Fibroblast of skin of scalp (primary cell): ENCODE measurements at places on chromosomes 4 and X.

GRCh38 chrX:107677909-107678308, 49.6 kb downstream of the PRPS1 start:
- no peak for DNase-seq

GRCh38 chrX:124035657-124036056, 74.2 kb downstream of the STAG2 start:
- DNase-seq, result no peak

- peak; percentile 62 for DNase-seq
Observed at GRCh38 chr4:57083090-57083489, 27.1 kb downstream of the IGFBP7 start.

GRCh38 chr4:183507925-183508696, 3.3 kb downstream of the ING2 start:
- no peak for DNase-seq

GRCh38 chrX:19683817-19684216, 168.5 kb upstream of the MAP3K15 start:
- DNase-seq, result no peak

GRCh38 chr4:132542228-132542627, 606.9 kb upstream of the PCDH10 start:
- DNase-seq, result no peak

- DNase-seq, result no peak
Observed at GRCh38 chr4:1192493-1193205, 20.3 kb upstream of the SPON2 start.

GRCh38 chr4:168529257-168529656, 32.4 kb downstream of the PALLD start:
- DNase-seq, result no peak

DNA sequence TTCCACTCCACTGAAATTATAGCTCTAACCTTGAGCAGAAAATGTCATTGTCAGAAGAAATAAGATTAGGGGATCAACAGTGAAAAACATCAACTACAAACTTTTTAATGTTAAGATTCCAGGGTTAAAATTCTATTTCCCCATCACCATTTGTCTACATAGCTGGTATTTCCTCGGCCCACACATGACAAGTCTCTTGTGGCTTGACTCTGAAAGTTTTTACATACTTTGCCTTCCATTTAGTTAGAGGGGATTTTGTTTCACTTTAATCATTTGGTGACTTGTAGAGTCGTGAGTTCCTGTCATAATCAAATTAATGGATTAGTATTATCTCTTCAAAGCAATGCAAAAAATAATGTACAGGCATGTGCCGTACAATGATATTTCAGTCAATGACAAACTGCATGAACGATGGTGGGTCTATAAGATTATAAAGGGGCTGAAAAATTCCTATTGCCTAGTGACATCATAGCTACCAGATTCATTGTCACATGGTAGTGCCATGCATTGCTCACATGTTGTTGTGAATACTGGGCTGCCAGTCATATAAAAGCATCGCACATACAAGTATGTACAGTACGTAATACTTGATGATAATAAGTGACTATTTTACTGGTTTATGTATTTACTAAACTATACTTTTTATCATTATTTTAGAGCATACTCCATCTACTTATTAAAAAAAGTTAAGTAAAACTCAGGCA, 72.0 kb downstream of the ING2 start:
- DNase-seq, result peak; percentile 8

GRCh38 chr4:102399021-102399420, 53.7 kb upstream of the SLC39A8 start:
- no peak for DNase-seq

DNA sequence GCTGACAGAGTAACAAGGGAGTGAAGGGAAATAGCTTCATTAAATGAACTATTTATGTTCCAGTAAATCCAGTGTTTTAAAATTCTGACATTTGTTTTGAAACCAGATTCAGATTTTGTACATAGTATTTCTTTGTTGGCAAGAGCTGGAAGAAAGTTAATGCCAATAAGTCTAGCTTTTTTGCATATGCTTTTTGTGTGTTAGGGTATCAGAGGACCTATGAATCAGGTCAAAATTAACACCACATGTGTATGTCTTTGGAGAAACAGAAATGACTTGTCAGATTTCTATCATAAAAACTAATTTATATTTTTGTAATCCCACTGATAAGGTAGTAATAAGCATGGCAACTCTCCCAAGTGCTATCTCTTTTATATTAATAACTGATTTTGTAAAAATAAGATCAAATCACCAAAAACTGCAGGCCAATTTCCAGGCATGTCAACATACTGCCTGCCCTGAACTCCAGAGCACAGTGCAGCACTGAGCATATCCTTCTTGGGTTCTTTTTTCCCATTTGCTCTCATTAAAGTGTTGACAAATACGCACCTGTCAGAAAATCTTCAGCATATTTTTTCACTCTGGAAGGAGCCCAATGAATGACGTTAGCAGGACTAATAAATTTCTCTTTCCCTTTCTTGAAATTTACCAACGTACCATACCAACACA, 65.5 kb downstream of the SH3RF1 start:
- no peak for DNase-seq

DNA sequence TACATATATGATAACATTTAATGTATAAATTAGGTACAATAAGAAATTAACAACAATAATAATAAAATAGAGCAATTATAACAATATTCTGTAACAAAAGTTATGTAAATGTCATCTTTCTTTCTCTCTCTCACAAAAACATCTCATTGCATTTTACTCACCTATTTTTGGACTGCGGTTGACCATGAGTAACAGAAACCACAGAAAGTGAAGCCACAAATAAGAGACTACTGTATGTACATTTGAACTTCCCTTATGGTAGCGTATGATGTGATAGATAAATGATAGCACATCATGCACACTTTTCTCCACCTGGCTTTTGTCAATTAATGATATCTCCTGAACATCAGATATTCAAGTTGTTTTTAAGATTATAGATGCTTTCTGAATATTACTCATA, 80.5 kb downstream of the HNRNPD start:
- no peak for DNase-seq

DNA sequence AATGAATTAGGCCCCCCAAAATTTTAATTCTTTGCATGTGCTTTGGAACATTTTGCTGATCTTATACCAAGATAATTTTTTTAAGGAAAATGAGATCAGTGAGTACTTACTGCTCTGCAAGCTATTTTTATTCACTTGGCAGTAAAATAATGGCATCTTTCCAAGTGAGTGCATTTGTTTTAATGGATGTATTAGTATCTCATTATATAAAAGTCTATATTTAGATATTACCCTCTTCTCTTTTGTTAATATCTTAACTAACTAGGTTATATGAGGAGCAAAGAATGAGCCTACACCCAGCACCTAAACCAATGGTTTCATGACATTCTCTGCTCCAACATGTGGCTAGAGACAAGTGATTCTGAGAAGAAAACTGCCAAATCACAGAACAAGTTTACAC, 21.1 kb upstream of the ARAF start:
- no peak for DNase-seq

GRCh38 chr4:48315728-48316630, 25.4 kb upstream of the SLAIN2 start:
- peak; percentile 77 for DNase-seq

DNA sequence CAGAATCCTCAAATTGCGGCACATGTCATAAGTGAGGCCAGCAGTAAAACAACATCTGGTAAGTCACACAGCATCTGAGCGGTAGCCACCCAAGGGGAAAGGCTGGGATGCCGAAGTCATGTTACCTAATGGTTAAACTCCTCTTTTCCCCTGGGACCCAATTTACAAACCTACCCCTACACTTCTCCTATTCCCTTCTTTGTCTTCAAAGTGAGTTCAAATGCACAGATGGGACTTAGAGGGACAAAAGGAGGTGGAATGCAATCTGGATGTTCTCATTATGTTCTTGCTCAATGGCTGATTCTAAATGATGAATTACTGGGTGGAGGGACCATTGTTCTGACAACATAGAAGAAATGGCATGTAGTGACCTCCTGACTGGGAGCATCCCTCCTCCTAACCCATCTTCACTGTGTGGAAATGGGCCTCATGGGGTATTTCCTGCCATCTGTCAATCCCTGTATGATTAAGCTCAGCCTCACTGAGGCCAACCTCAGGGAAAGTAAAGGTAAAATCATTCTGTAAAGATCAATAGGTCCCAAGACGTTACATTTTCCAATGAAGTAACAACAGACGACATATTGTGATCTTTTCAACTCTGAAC, 8.5 kb downstream of the CD40LG start:
- no peak for DNase-seq

DNA sequence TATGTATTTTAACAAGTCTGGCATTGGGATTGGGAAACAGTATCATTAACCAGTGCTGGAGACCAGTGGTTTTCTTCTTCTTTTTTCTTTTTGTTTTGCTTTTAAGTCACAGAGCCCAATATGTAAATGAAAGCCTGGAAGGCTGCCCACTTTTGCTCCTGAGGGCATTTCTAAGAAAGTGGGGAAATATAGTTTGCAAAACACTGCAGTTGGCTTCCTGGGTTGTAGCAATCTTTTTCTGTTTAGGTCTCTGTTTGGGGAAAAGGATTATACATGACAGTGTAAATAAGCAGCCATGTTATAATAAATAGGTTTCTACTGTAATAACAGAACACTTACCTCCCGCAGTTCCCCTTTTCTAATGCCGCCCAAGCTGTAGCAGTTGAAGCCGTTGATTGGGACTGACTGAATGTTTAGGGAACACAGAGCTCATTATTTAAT, 105.5 kb downstream of the TMEM164 start:
- peak; percentile 21 for DNase-seq

DNA sequence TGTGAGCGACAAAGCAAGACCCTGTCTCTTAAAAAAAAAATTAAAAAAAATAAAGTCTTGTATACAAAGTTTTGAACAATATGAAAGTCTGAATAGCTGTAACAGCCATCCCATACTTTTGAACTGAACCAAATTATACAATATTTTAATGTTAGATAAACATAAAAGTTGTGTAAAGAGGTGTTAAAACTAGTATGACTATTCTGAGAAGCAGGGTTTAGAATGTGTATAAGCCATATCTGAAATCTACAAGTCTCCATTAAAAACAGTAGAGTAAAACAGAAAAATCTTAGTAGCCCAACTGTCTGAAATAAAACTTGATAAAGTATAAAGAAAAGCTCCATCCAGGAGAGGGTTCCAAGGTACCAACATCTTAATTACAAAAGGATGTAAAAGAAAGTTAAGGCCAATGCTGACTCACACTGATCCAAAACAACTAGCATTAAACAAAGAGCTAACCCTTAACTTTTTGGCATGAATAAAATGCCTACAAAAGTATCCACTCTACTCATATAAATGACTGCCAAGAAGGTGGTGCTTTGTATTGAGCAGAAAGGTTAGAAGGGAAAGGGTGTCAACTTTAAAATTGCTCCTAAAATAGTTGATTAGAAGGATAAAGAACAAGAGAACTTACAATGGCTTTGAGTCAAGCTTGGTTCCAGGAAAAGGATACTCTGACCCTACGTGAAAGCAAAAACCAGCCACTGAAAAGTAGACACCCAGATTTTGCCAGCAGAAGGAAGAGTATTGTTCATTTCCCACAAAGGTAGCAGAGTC, 18.5 kb downstream of the CNOT6L start:
- no peak for DNase-seq

DNA sequence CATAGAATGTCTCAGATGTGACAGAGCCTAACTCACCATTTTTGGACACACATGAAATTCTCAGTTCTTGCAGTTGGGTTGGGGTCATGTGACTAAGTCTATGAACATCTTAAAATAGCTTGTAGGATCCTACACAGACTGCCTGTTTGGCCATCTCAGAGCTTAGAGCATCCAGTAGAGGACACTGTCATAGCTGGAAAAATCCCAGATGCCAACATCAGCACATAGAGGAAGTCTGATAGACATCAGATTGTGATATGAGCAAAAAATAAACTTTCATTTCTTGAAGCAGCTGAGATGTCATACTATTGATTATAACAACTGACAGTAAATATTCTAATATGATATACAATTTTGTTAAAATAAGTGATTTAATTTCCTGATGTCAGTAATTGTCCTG, 207.1 kb downstream of the TRAM1L1 start:
- DNase-seq, result no peak

GRCh38 chr4:58776627-58777026, 1666.4 kb upstream of the IGFBP7 start:
- peak; percentile 74 for DNase-seq

DNA sequence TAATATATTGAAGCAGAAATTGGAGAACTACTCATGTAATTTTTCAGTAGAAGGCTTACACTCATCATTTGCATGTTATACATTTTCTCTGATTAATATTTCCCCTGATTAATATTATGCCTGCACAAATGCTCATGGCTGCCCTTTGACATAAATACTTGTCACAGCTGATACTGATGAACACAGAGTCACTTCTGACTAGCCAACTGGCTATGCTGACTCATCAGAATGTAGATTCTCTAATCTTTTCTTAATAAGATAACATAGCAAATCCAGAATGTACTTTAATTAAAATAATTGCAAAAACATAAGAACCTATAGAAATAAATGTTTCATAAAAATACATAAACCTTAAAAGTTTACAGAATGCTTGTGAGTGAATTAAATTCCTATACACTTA, 52.4 kb upstream of the C4orf54 start:
- no peak for DNase-seq

DNA sequence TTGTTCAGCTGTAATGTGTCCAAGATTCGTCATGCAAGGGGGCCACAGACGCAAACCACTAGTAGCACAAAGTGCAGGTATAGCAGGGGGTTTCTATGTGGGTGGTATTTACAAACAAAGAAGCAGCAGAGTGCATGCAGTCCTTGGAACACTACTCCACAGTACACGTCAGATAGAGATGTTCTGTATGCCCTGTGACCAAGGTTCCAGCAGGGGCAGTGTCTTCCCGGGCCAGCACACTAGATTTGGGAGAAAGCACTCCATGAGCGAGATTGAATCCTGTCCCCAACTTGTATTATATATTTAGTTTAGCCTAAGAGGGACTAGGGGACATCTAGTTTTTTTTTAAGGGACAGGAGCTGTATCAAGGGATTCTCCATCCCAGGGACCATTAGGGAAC, 54.4 kb upstream of the ESX1 start:
- DNase-seq, result no peak

DNA sequence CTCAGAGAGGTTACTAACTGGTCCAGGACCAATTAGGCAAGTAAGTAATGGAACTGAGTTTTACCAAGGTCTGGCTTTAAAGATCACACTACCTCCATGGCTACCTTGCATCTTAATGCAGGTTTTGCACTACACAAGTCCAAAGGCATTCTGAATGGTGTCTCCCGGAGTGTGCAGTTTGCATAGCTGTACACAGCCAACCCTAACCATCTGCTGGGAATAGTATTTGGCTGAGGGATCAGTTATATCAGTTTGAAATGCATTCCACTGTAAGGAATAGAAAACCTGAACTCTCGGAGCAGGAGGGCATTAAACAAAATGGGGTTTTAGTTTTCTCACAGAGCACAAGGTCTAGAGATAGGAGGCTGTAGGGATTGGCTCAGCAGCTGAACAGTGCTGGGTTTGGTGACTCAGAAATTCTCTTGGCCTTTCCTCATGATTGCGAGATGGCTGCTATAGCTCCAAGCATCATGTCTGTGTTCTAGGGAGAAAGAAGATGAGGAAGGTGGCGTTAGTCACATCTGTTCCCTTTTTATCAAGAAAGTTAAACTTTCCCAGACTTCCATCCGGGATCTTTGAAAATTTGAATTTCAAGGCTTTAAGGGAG, 177.1 kb downstream of the NHS start:
- no peak for DNase-seq
